NCI-H187 treated with DMSO at 0.1 percent for 48 hours (cell line): ENCODE measurements at places on chromosomes 5 and 9.

DNA sequence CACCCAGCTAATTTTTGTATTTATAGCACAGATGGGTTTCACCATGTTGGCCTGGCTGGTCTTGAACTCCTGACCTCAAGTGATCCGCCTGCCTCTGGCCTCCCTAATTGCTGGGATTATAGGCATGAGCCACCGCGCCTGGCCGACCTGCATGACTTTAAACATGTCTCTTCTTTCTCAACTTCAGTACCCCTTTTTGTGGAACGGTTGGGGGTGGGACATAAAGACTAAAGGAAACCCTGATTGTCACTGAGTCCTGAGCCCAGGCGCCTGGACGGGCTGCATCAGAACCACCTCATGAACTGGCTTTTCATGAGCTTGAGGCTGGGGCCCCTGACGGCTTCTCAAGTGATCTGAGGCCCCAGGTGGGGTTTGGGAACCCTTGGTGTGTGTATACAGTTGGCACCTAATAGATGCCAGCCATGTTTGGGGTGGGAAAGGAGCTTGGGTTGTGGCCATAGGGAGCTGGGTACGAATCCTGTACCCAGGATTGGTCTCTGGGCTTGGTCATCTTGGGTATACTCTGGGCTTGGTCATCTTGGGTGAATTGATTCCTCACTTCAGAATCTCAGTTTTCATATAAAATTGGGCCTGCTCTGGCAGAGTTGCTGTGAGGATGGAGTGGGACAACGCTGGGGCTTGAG is 2.2 kb downstream of the GRK6 start:
- DNase-seq, result no peak

DNA sequence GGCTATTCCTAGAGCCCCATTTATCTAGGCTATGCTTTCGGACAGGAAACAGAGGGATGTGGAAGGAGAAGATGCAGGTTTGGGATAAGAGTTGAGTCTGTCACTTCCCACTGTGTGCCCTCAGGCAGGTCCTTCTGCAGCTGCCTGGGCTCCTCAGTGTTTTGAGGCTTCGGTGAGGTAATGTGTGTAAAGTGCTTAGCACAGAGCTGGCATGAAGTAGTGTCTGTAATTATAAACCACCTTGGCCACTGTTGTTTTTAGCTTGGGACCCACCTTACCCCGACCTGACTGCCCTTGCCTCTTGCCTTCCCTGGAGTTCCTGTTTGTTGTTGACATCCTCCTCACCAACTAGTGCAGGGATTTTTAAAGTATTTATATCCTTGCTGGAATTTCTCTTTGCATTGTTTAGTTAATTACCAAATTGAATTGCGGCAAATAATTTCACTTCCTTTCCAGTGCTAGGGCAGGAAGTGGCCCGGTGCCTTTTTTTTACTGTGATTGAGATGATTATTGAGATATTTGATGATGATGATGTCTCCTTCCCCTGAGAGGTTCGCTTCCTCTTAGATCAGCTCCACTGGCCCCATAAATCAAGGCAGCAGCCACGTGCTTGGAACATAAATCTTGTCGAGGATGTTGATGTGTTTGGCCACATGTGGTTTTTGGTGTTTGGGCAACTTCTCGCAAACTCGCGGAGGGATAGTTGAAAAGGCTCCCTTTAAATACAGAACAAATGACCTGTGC is 38.3 kb upstream of the DAB2IP start:
- DNase-seq, result no peak

- DNase-seq, result no peak
These were observed 30.1 kb upstream of the NFIB start for GRCh38 chr9:14344053-14344524.

DNA sequence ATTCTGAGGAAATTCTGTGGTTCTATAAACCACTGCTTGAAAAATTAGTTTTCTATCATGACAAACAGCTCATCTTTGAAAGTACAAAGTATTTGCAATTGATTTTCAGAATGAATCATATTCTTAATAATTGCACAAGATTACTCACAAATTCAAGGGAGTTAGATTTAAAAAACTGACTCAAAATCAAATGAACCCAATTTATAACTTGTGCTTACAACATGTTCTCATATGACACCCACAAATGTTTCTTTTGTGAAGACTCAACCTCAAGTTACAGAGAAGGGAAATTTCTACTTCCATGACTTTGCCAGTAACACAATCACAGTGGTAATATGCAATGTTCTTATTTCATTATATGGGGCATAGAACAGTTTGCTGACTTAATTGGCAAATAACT is 272.0 kb upstream of the ACTBL2 start:
- no peak for DNase-seq

- DNase-seq, result no peak
These were observed 24.6 kb downstream of the TTF1 start for GRCh38 chr9:132381966-132382541.

DNA sequence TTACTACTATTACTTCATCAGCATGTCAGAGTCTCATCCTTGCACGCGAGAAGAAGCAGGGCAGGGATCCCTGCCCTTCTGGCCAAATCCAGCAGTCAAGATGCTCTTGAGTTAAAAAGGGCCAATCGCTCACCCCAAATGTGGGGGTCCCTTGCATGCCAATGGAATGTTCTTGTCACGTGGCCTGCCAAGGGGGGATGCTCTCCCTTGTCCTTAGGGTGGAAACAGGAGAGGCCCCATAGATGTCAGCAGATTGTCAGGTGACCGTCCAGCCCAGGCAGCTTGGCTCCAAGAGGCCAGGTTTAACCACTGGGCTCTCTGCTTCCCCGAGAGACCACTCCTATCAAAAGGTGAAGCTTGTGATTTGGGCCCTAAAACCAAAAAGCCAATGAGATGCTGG is 25.3 kb upstream of the DUSP1 start:
- no peak for DNase-seq

GRCh38 chr9:76221423-76221822 is 172.8 kb downstream of the RFK start:
- DNase-seq, result no peak

- DNase-seq, result peak; percentile 38
These were observed 8.6 kb upstream of the PSAT1 start for GRCh38 chr9:78288214-78288892.

DNA sequence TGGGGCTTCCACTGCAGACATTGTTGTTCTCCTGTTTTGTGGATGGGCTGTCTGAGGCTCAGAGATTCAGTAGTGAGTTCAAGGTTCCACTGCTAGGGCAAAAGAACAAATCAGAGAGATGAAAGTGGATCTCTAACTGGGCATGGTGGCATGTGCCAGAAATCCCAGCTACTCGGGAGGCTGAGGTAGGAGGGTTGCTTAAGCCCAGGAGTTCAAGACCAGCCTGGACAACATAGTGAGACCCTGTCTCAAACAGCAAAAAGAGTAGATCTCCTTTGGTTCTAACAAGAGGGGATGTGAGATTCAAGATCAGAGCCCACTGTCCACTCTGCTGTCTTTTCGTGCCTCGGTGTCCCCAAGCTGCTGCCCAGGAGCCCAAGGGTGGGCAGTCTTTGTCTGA is 11.8 kb upstream of the NDST1 start:
- no peak for DNase-seq

DNA sequence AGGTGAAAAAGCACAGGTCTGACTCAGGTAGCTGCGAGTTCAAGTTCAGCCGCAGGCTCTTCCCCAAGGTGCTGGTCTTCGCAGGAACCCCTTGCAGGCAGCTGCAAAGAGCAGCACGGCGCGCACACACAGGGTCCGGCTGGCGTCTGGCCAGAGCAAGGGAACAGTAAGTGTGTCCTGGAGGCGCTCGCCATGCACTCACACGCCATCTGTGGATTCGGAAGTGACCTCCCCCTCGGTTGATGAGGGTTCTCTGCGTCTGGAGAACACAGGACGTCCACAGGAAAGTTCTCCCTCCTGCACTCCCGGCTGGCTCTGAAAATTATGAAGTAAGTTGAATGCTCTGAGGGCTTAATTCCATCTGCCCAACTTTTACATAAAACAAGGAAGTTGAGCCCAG is 14.0 kb upstream of the EGFL7 start:
- DNase-seq, result no peak

GRCh38 chr5:133164759-133165158 is 112.9 kb downstream of the HSPA4 start:
- no peak for DNase-seq

GRCh38 chr5:145316282-145316681 is 518.9 kb downstream of the PRELID2 start:
- no peak for DNase-seq

GRCh38 chr5:26805076-26805475 is 233.3 kb downstream of the CDH9 start:
- no peak for DNase-seq

- DNase-seq, result no peak
These were observed 8.7 kb upstream of the ERAP1 start for GRCh38 chr5:96816411-96816939.

DNA sequence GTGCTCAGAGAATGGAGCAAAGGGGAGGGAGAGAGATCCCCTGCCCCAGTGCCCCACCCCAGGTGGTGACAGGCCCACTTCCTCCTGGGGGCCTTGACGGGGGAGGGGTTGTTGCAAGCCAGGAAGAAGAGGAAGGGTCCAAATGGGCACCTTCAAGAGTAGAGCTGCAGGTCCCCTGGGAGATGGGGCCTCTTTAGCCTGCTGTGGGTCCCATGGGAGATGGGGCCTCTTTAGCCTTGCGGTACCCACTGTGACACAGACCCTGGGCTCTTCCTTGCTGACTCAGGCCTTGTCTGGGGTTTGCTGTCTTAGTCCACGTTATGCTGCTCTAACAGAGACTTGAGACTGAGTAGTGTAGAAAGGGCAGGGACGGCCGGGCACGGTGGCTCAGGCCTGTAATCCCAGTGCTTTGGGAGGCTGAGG is 9.6 kb upstream of the TOR4A start:
- DNase-seq, result no peak

DNA sequence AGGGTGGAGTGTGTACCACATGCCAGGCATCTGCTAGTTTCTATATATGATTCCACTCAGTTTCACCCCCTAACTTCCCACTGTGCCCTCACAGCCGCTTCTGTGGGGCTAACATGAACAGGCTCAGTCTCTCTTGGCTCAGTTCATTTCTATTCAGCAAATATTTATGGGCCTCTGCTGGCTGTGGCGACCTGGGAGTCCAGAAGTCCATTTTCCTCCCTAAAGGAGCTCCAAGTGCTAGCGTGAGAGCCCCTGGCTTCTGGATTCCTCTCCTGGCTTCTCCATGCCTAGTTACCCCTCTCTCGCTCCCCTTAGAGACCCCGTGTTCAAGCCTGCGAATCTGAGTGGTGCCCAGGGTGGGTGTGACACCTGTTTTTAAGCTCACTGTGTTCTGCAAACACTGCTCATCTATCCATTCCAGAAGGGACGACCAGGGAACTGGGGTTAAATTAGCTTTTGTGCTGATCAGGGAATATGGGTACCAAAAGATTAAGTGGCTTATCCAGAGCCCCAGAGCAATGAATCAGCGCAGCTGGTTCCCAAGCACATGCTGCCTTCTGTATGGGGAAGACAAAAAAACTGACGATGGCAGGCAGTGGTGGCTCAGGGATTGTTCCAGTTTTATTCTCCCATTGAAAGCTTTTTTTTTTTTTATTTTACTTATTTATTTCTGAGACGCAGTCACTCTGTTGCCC is 57.6 kb downstream of the HMCN2 start:
- DNase-seq, result no peak

DNA sequence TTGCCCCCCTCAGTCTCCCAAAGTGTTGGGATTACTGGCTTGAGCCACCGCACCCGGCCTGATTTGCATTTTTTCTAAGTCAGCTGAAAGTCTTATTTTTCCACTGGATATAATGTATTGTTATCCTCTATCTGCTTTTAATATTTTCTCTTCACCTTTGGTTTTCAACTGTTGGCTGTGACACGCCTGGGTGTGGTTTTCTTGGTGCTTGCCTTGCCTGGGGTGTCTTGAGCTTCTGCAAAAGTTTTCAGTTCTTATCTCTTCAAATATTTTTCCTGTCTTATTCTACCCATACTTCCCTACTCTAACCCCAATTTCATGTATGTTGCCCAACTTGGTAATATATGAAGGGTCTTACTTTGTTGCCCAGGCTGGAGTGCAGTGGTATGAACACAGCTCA is 4.3 kb upstream of the MXD3 start:
- no peak for DNase-seq

DNA sequence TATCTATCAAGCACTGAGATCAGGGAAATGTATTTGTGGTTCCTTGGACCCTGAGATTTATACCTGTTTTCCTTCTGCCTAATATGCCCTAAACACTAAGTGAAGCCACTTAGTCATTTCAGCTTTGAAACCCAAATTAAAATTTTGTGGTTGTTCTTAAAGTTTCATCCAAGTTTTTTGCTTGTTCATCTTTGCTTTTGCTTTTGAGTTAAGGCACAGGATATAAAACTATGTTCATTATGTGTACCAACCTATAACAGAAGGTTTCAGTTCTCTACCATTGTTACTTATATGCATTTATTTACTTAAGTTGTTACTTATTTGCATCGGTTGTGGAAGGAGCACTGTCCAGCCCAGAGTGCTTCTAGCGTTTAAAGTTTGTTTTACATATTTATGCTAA is 382.3 kb downstream of the PTPRD start:
- no peak for DNase-seq

DNA sequence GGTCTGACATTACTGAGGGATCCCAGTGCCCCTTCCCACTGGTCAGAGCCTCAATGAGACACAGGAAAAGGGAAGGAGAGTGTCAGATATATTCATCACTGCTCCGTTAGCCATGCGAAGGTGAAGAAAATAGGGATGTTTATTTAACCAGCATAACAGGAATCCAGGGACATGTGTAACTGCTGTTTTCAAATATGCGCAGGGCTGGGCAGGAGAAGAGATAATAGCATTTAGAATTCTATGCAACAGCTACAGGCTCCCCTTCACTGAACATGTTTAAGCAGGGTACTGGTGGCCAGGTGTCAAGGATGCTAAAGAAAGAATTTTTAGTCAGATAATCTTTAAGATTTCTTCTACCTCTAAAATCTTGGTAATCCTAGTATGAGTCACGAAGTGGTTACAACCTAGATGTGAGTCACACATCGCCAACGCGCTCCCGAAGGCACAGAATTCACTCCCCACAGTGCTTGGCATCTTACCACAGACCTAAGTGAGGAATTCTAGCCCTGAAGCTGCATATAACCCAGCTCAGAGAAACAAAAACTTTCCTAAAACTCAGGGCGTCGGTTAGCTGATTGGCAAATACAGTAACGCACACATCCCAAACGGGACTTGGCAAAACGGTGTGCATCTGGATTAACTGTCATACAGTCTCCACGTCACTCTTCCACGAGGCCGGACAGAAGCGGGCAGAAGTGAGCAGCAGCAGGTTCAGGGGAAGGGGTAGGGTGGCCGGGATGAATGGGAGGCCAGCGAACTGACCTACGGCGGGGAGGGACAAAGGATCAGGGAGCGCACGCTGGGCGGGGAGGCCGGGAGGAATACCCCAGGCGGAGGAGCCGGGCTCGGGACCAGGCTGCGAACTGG is 1.1 kb downstream of the CTNNAL1 start:
- no peak for DNase-seq
